ENCODE measurements at places on chromosomes 3 and 15. TPM values are rescaled to one million over a fixed set of nuclear protein-coding genes. Genes with fewer than 3 reads are reported as not detected.

Gene SHC4
- total RNA-seq, result 4.3 TPM

Gene DGKG
- 2.5 TPM for total RNA-seq

Gene FGF12
- total RNA-seq, result not detected

Gene ERC2
- 0.77 TPM for total RNA-seq

Gene GPR15
- not detected for total RNA-seq

Gene ISG20
- total RNA-seq, result 48.6 TPM

Gene PDZRN3
- total RNA-seq, result not detected

Gene AQP9
- 0.12 TPM for total RNA-seq

Gene RBM5
- 128 TPM for total RNA-seq

Gene PLA1A
- total RNA-seq, result 0.36 TPM

Gene UBA7
- 3.6 TPM for total RNA-seq

Gene SNURF
- 13.1 TPM for total RNA-seq

Gene SH2D7
- total RNA-seq, result not detected

Gene MNS1
- total RNA-seq, result 4.3 TPM

Gene ZNF662
- 0.04 TPM for total RNA-seq

Gene SCN10A
- not detected for total RNA-seq

Gene PIGZ
- total RNA-seq, result 3.7 TPM

Gene SLC51B
- total RNA-seq, result not detected

Gene FBXO40
- not detected for total RNA-seq

Gene TPRG1
- total RNA-seq, result 1.2 TPM

Gene C3orf22
- total RNA-seq, result not detected

Gene SPTSSB
- total RNA-seq, result 78.0 TPM

Gene CNTN3
- total RNA-seq, result not detected

Gene TCTA
- 25.4 TPM for total RNA-seq

Gene KNG1
- total RNA-seq, result not detected

Gene GABRR3
- not detected for total RNA-seq

Gene PCOLCE2
- total RNA-seq, result 17.3 TPM

Measured in PC-3 (cell line).